ENCODE measurements at places on chromosomes 4 and X. TPM values are rescaled to one million over a fixed set of nuclear protein-coding genes. Genes with fewer than 3 reads are reported as not detected.

GRCh38 chr4:53545942-53546581, 45.2 kb downstream of the LNX1 start:
- no peak for DNase-seq

WAS gene
- 0.12 TPM for polyA plus RNA-seq

- no peak for DNase-seq
Observed at GRCh38 chrX:84339507-84340364, 151.7 kb upstream of the RPS6KA6 start.

- DNase-seq: no peak
Observed at GRCh38 chrX:110258552-110258951, 59.3 kb downstream of the AMMECR1 start.

DNA sequence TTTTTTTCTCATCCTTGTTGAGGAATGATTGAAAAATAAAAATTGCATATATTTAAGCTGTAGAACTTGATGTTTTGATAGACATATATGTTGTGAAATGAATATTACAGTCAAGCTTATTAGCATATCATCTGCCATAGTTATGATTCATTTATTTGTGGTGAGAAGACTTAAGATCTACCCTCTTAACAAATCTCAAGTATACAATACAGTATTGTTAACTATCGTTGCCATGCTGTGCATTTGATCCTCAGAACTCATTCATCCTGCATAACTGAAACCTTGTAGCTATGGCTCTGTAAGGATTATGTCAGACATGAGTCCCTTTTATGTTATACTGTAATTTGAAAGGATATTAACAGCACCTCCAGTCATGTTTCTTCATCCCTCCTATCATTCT, 2045.3 kb downstream of the ARAP2 start:
- DNase-seq: no peak

GRCh38 chr4:158313566-158313965, 103.3 kb downstream of the TMEM144 start:
- DNase-seq: no peak

GRCh38 chr4:55311792-55312488, 34.1 kb upstream of the SRD5A3 start:
- DNase-seq: no peak

TFE3 gene
- 26.4 TPM for polyA plus RNA-seq

SLC25A14 gene
- 18.7 TPM for polyA plus RNA-seq

GRCh38 chr4:14236359-14236758, 608.8 kb upstream of the BOD1L1 start:
- no peak for DNase-seq

GRCh38 chr4:116501954-116502353, 583.4 kb downstream of the TRAM1L1 start:
- DNase-seq: no peak

GRCh38 chr4:102172341-102172740, 172.9 kb downstream of the SLC39A8 start:
- DNase-seq: no peak

DNA sequence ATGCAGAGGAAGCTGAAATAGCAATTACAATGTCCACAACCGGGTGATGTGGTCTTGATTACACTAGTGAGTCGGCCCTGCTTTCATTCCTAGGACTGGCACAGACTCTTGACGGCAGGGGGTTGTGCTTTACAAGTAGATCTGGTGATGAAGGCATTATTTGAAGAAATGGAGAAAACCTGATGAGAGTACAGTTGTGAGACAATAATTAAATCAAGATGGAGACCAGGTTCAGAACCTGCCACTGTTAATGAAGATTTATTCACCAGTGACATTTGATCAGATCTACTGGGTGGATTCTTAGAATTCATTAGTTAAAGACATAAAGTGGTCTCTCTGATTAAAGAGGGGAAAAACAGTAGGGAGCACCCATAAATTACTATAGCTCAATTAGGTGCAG, 747.2 kb downstream of the STPG2 start:
- no peak for DNase-seq

RASSF6 gene
- polyA plus RNA-seq: not detected

GRCh38 chr4:7439699-7440098, 5.0 kb upstream of the PSAPL1 start:
- DNase-seq: no peak

- DNase-seq: no peak
Observed at GRCh38 chr4:17153572-17153971, 255.1 kb upstream of the LDB2 start.

CLDN2 gene
- polyA plus RNA-seq: not detected

DNA sequence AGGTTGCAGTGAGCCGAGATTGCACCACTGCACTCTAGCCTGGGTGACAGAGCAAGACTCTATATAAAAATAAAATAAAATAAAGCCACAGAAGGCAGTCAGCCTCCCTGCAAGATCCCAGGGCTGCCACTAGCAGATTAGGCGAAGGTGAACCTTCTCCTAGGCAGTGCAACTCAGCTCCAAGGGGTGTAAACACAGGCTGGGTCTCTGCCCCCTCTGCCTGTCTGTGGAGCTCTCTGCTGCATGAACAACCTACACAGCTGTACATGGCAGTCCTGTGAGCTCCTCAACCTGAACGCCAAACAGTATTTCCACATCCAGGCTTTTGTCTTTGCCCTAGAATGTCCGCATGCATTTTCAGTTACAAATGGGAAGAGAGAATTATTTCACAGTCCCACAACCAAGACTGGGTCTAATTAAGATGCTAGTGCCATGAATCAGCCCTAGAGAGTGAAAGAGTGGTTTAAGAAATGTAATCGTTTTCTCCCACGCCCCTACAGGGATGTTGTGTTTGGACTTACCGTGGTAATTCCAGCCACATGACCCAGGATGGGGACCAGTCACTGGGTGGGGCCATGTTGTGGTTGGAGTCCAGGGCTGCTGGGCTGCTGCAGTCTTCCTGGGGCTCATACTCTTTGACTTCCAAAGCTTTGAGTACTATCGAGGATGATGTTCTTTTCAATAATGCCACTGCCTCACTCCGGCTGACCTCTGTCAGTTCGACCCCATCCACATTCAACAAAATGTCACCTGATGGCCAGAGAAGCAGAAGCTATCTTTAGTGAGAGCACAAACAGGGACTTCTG, 99.0 kb downstream of the FIP1L1 start:
- peak; percentile 99 for DNase-seq

GRCh38 chr4:38759113-38759789, 23.5 kb downstream of the TLR10 start:
- no peak for DNase-seq

DNA sequence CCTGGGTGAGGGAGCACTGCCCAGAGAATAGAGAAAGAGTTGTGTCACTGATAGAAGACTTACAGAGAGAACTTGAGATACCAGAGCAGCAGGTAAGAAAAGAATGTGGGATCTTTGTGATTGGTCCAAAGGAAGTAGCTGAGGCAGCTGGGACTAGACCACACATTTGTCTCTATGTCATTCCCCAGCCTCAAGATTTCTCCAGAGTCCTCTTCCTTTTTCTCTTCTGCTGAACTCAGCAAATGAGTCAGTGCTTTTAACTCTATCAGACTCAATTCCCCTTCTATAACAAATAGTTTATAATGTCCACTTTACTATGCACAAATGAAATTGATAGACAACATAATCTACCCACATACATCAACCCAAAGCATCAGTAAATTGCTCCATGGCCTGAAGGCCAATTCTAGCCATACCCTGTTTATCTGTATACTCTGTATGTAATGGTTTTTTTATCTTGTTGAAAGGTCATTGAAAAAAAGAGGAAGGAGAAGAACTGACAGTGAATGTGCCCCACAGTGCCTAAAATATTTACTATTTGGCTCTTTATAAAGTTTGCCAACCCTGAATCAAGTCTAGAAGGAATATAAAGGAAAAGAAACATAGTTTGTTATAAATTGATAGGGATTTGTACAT, 38.2 kb downstream of the ETDC start:
- DNase-seq: no peak
